ENCODE measurements at places on chromosomes 16 and 17.

DNA sequence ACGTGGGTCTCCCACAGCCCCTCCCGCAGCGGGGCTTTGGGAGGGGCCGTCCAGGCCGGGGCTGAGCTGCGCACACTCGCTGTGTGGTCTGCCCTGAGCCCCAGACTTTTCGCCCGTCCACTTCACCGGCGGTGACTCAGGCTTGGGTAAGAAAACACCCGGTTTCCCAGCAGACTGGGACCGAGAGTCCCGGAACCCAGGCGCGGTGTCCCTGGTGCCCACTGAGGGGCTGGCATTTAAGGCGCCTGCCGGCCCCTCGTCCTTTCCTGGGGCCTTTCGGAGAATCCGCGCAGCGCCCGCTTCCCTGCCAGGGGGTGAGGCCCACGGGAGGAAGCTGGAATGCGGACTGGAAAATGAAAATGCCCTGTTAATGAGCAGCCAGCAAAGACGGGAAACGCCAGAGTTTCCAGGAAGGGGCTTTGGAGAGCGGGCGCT, 100.3 kb downstream of the C16orf95 start:
- DNase-seq = no peak

DNA sequence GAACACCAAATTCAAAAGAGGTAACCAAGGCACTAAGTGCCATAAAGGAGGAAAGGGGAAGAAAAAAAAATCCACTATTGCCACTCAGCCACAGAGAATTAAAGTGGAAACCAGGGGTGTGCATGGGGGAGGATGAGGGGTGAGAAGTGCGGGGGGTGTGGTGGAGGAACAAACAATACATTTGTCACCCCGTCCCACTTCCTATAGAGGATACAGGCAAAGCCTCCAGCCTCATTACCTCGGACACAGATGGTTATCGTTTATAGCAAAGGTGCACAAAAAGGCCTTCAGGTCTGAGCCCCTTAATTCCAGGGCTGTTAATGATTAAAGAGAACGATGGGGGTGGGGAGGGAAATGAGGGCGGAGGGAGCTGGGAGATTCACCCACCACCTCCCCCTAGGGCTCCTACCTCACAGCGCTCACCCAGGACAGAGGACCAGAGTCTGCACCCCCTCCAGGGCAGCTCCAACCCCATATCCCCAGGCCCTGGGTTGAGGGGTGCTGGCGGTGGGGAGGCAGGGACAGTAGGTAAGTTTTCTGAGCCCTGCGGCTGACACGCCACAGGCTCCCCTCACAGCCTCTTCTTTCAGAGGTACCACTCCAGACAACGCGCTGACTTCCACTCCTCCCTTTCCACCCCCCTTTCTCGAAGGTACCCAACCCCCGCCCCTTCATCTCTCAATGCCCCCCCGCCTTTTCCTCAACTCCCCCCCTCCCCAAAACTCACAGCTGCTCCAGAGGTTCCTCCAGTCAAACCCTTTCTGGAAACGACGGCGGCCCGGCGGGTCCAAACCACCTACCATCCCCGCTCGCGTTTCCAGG, 470 bp downstream of the DCUN1D3 start:
- DNase-seq = peak; percentile 76

- DNase-seq = no peak
These were observed 436 bp downstream of the SPAG5 start for GRCh38 chr17:28598389-28598788.

DNA sequence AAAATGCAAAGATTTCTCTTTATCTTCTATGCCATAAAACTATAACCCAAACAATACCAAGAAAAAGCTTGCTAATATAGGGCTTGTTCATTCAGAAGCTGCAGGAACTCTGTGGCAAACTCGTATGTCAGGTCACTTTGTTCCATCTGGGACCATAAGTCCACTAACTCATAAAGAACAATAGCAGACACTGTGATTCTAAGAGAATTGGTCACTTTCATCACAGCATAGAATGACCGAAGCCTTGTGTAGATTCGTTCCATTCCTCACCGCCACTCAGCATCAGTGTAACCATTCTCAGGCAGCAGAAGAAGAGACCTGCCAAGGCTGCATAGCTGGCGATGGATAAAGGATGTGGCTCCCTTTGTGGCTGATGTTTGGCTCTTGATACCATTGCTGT, 30.3 kb upstream of the VAT1L start:
- no peak for DNase-seq

DNA sequence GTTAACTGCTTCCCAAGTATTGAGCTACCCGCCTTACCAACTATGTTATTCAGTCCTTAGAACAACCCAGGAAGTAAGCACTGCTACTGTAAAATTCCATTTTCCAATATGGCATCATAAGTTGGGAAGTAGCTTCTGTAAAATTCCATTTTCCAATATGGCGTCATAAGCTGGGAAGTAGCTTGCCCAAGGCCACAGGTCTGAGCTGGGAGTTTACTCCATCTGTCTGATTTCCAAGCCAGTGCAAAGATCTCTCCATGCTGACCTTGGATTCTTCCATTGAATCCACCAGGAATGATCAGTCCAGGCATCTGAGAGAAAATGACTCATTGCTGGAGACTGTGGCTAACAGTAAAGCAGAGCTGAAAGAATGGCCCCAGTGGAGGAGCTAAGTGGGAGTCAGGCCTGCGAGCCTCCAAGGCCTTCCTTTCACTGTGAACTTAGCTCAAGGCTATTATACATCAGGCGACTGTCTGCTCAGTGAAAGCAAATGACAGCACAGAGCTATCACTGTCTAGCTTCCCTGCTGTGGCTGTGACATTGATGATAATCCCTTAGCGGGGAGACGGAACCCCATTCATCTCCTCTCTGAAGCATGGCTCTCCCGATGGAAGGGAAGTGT, 430.4 kb downstream of the HAPSTR1 start:
- DNase-seq = no peak

DNA sequence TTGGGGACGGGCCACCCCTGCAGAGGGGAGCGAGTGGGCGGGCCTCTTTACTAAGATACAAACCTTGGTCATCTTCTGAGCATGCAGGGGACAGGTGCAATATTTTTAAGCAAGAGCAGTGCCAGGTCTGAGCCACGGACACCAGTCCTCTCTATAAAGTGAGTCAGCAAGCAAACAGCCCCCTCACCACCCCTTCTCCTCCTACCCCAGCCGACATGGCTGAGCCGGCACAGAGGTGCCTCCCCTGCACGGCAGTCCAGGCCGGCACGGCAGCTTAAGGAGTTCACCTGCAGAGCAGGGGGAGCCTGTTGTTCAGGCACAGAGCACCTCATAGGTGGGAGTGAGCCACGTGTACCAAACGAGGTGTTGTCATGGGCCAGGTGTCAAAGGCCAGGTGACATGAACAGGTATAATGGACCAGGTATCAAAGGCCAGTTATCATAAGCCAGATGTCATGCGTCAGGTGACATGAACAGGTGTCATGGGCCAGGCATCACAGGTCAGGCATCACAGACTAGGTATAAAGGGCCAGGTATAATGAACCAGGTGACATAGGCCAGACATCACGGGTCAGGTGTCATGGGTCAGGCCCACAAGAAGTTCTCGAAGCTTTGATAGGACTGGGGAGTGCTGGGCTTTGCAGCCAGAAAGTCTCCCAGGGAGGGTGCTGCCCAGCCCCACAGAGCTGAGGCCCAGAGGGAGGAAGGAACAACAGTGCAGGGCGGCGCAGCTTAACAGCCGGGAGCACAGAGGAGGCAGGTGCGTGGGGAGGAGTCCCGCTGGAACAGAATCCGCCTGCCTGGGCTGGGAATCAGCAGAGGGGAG, 42.6 kb upstream of the ZNF469 start:
- no peak for DNase-seq

- peak; percentile 6 for DNase-seq
These were observed 385.2 kb downstream of the MAF start for GRCh38 chr16:79215289-79215688.

DNA sequence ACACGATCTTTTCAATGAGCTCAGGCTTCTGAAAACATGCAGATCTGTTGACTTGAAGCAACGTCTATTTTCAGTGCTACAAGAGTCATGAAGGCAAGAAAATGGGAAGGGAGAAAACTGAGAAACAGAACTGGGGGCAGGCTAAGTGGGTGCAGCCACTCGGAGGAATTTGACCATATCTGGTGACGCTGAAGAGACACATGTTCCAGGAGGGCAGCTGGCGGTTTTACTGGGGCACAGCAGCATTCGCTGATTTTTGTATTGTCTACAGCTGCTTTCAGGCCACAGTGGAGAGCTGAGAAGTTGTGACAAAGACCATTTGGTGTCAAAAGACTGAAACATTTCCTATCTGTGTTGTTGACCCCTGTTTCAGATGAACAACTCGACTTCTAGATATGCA, 103.0 kb upstream of the ELAC2 start:
- DNase-seq = no peak

GRCh38 chr16:79154086-79154485, 446.5 kb downstream of the MAF start:
- DNase-seq = no peak

- no peak for DNase-seq
These were observed 61.9 kb upstream of the HLF start for GRCh38 chr17:55202896-55203295.

GRCh38 chr17:58693751-58694150, 1.3 kb downstream of the RAD51C start:
- DNase-seq = no peak

GRCh38 chr17:37089956-37090355, 141.2 kb downstream of the AATF start:
- peak; percentile 97 for DNase-seq

DNA sequence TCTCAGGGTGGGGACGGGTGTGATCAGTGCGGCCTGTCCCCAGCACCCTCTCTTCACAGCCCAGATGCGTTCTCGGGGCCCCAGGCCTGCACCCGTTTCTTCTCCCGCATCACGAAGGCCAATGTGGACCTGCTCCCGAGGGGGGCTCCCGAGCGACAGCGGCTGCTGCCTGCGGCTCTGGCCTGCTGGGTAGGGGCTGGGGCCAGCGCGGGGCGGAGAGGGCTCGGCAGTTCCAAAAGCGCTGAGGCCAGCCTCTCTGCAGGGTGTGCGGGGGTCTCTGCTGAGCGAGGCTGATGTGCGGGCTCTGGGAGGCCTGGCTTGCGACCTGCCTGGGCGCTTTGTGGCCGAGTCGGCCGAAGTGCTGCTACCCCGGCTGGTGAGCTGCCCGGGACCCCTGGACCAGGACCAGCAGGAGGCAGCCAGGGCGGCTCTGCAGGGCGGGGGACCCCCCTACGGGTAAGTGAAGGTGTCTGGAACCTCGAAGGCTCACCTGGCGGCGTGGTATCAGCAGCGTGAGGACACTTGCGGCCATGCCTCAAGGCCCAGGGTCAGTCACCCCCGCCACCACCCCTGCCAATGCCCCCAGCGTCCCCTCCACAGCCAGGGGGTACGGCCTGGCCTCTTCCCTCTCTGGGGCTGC, 4.4 kb downstream of the MSLN start:
- DNase-seq = no peak

- no peak for DNase-seq
These were observed 411.3 kb upstream of the PSMD7 start for GRCh38 chr16:73885319-73885718.

DNA sequence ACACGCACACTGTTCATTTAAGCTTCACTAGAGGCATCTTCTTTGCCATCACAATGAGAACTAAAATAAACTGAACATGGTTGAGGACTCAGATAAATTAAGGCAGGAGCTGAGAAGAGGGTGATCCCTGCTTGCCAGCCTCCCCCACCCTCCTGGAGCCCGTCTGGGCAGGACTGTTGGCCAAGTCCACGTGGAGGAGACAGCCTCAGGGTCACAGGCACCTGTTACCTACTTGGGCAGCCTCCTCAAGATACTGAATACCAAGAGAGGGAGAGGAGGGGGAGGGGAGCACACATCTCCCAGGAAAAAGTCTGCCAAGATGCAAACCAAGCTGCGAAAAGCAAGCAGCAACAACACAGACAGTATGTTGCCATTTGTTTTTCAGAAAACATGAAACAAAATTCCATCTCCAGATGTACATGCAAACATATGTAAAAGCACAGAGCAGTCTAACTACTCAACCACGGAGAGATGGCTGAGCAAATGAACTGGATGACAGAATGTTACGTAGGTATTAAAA, 67.4 kb downstream of the SLC39A11 start:
- no peak for DNase-seq

DNA sequence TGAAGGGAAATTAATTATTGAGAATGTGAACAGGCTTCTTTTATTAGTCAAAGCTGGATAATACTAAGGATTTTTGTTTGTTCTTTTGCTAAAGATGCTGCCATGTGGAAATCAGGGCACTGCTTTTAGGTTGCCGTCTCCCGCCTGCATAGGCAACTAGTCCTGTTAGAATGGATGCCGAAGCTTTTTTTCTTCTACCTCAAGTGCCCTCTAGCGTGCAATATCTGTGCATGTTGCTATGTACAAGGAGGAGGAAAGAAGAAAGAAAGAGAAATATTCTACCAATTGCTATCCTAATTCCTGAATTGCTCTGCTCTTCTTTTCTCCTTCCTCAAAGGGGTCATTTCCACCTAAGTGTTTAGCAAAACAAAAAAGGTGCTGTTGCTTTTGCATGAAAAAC, 5.2 kb upstream of the CDH8 start:
- DNase-seq = peak; percentile 16

DNA sequence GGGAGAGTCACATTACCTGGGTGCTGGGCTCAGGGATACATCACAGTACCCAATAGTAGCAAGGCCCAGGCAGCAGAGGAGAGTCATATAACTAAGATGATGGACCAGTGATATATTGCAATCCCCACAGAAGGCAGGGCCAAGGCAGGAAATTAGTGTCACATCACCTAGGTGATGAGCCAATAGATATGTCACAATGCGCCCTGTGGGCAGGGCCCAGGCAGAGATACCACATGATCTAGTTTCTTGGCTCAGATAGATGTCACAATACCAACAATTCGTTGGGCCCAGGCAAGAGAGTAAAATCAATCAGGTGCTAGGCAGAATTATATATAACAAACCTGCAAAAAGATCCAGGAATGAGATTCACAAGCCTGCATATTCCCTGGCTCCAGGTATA, 2111.5 kb downstream of the TP53TG3F start:
- DNase-seq = no peak

GRCh38 chr16:75376475-75377161, 56.7 kb downstream of the CFDP1 start:
- no peak for DNase-seq

GRCh38 chr16:86167061-86167460, 268.1 kb downstream of the IRF8 start:
- no peak for DNase-seq

DNA sequence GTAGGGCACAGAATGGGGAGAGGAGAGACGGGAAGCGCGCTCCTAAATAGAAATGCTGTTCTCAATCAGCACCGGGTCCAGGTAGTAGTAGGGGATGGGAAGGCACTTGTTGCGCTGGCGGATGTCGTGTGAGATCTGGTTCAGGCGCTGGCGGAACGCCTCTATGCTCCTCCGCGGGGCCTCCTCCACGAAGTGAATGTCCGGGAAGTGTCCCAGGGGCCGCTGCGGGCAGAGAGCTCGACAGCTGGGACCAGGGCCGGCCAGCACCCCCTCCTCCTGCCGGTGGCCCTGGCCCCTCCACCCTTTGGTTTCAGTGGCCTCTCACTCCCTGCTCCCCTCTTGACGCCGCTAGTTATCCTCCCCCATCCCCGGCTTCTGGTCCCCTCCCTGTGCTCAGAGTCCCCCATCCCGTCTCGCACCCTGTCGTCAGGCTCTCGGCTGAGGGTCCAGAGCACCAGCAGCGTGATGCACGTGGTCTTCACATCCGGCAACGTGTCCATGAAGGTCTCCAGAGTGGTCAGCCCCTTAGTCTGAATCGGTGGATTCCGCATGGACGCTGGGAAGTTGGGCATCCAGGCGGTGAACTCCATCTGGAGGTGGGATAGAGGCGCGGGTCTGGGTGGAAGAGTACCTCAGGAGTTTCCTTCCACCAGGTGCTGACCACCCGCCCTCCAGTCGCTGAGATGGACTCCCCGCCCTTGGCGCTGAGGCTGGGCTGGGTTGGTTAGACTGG, 14.6 kb downstream of the ALOX12B start:
- no peak for DNase-seq
